Transverse colon (tissue), 4 donors: ENCODE measurements at places on chromosomes 6 and 20. TPM values are rescaled to one million over a fixed set of nuclear protein-coding genes. Genes with fewer than 3 reads are reported as not detected.

- no peak for DNase-seq
Measured at GRCh38 chr6:163335056-163335455, 79.5 kb upstream of the QKI start.

- no peak for DNase-seq
Measured at GRCh38 chr20:31925631-31926030, 26.2 kb downstream of the PDRG1 start.

- peak; percentile 17 for DNase-seq
Measured at GRCh38 chr6:34465531-34466241, at the start of gene PACSIN1. TSS of gene PACSIN1 (plus strand) at chr6:34466076. CDS start at chr6:34526306, 60,230 bp downstream.

DNA sequence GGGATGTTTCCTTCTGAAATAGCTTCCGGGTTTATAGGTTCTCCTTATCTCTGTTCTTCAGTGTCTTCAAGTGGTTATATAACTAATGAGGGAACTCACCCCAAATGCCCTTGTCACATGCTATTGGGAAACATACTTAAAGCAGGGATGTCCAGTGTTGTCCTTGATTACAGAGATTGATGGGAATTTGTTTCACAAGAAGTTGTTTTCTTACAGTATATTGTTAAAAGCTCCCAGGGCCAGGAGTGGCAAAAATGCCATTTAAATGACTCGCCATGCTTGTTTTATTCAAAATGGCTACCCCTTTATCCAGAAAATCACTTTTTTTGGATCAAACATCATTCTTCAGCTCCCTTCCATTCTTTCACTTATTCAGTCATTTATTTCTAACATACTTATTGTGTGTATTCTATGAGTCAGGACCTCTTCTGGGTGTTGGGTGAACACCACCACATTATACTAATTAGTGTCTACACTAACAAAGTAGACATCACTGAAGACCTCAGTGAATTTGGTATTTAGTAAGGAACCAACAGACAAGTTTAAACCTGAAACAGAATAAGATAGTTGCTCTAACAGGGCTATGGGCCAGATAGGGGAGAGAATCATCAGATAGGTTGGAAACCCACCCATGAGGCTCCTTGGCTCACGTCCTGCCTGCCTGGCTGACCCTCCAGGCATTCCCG, 791.1 kb downstream of the MAFB start:
- DNase-seq: no peak

DNA sequence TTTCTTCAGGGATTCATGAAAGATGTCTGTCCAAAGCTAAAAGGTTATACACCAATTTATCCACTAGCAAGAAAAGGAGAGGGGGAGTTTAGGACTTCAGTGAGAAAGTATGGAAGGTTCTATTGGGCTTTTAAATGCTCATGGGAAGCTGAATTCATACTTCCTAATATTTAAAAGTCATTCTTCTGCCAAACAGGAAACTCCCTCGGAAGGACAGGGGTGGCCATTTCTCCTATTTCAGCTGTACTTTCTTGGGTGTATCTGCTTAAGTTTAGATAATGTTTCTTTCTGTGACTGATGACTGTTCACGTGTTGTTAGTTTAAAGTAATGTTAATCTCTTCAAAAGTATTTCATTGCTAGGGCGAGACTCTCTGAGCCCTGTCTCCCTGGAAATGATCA, 80.5 kb upstream of the IFNGR1 start:
- no peak for DNase-seq

DNA sequence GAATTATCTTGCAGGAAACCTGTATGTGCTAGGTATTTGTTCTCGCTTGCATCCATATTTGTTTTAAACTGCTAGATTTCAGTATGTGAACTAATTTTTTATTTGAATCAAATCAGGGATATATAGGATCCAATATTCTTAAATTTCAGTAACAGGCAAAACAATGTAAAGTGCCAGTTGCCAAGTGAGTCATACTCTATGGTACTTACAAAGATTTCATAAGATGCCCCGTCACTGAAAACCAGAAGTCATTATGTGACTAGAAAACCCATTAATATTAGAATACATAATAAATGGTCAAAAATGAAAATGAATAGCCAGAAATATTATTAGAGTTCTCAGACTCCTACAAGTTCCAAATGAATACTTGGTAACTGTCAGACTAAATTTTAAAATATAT, 481.2 kb downstream of the TFAP2A start:
- DNase-seq: no peak

DNA sequence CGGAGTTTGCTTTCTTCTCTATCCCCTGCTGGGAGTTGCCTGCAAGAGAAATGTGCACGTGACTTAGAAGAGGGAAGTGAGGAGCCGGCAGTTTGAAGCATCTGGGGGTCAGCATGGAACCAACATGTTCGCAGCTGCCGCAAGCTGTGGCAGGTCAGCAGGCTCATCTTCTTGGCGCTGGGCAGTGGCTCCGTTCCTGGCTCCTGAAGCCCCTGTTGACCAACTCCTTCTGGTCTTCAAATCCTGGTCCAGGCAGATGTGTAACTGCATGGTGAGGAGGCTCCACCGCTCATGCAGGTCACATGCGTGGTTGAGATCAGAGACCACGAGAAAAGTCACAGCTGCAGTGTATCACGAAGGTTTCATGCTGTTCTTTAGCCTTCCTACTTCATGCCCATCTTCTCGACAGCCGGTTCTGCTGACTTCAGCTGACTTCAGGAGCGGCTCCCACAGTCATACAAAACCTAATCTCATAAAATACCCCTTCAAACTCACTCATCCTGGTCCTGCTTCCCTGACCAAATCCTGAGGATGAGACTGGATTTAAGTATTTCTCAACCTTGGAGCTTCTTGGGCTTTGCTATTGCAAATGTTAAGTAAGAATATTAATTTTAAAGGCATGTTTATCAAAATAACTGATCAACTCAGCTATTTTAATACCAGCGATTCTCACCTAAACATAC, 44.9 kb upstream of the BCAS1 start:
- DNase-seq: peak; percentile 32

DNA sequence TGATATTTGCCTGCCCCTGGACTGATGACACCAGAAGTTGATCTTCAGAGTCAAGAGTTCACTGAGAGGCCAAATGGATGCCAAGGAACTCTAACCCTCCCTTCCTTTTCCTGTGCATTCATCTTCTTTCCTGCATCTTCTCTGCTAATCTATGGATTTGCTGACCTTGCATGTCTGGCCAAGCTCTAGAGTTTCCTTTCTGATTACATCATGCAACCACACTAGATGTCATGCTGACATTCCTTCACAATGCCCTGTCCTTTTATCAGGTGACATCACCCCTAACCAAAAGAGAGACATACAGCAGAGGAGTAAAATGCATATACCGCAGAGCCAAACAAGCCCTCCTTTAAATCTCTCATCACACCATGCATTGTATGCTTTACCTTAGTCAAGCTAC, 487.6 kb downstream of the TFAP2A start:
- no peak for DNase-seq

DNA sequence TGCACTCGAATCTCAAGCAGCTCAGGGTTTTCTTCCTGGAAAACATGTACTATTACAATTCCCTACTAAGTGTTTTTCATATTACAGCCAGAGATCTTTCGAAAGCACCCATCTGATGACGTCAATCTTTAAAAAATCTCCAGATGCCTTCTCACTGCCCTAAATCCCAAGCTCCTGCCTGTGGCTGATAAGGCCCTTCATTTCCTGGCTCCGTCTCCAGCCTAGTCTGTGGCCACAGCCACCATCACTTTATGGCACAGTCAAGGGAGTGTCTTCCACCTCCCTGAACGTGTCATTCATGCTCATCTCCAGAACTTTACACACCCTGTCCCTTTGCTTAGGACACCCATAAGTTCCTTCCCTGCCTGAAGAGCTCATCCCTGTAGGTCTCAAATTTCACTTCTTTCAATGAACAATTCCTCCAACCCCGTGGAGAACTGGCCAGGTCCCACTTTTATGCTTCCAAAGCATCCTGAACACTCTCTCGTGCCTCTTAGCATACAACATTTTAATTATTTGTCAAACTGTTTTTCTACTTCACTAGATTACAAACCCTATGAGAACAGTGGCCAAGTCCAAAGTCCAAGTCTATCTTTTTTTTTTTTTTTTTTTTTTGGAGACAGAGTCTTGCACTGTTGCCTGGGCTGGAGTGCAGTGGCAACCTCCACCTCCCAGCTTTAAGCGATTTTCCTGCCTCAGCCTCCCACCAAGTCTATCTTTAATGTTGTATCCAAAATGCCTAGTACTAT, 106.1 kb upstream of the AGPAT4 start:
- no peak for DNase-seq

DNA sequence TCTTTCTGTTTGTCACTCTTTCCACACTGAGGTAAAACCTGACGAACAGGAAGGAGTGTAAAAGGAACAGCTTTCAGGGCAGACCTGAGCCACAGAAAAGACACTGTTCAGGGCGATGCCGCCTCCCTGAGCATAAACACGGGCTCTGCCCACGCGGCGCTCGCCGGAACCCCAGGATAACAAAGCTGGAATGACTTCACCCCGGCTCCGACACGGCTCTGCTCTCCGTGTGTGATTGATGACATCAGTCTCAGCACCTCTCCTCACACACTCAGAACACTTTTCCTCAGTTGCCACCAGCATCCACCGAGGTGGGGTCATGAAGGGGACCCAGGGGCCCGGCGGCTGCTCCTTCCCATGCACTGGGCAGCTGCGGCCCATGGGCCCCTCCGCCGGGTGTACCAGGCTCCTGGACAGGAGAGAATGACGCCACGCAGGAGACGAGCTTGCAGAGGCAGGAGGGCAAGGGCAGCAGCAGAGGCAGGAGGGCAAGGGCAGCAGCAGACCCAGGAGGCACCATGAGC, 43.6 kb downstream of the DLL1 start:
- no peak for DNase-seq

ERMARD gene
- total RNA-seq: 20.6 TPM

BPI gene
- total RNA-seq: not detected

SERPINB1 gene
- total RNA-seq: 60.2 TPM

TGM3 gene
- total RNA-seq: not detected

FAXC gene
- 6.6 TPM for total RNA-seq

CTNNBL1 gene
- total RNA-seq: 22.0 TPM
